ENCODE measurements at places on chromosomes 5 and 9.

- DNase-seq: no peak
Observed at GRCh38 chr5:150180241-150181026, 9.4 kb upstream of the SLC6A7 start.

- DNase-seq: peak; percentile 82
Observed at GRCh38 chr9:98983295-98984268, 39.9 kb downstream of the COL15A1 start.

GRCh38 chr9:69121155-69122081, 52.7 kb upstream of the TJP2 start:
- no peak for DNase-seq

DNA sequence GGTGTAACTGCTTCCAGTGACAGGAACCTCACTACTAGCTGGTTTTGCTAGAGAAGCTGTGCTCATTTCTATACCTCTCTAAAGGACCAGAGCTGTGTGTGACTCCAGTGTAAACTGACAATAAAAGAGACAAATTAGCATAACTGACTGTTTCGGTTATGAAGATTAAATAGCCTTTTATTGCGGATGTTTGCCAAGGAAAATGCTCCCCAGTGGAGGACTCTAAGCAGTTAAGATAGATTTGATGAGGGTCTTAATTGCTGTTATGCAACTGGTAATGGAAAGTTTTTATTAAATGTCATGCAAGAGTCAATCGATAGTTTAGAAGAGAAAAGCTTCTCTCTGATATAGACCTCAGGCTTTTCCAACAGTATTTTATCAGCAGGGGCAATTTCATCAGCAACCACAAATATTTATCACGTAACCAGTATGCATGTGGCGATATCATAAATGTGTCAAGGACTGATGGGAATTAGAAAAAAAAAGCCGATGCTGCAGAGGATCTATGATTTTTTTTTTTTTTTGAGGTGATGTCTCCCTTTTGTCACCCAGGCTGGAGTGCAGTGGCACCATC, 275.2 kb upstream of the DMAC1 start:
- no peak for DNase-seq

DNA sequence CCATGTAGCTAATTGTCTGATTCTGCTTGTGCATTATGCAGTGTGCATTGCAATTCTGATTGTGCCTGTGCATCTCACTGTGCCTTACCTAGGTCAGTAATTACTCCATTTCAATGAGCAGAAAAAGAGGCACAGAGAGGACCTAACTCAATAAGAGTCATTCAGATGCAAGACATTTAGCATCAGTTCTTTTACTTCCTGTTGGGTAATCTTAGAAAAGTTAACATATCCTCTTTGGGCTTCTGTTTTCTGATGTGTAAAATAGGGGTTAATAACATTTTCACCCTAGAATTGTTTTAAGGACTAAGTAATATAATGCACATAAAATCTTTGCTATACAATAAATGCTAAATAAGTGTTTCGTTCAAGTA, 7.0 kb upstream of the DCTN4 start:
- DNase-seq: no peak

- no peak for DNase-seq
Observed at GRCh38 chr9:135984072-135984710, 23.0 kb upstream of the UBAC1 start.

- DNase-seq: no peak
Observed at GRCh38 chr9:77648234-77649108, at the start of gene GNA14. Gene GNA14, minus strand, starts transcription at chr9:77648322. Its CDS starts 529 bp downstream, at chr9:77647793.

GRCh38 chr9:75483636-75484035, 395.3 kb downstream of the OSTF1 start:
- no peak for DNase-seq

DNA sequence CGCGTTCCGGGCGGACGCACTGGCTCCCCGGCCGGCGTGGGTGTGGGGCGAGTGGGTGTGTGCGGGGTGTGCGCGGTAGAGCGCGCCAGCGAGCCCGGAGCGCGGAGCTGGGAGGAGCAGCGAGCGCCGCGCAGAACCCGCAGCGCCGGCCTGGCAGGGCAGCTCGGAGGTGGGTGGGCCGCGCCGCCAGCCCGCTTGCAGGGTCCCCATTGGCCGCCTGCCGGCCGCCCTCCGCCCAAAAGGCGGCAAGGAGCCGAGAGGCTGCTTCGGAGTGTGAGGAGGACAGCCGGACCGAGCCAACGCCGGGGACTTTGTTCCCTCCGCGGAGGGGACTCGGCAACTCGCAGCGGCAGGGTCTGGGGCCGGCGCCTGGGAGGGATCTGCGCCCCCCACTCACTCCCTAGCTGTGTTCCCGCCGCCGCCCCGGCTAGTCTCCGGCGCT, at the start of gene DAPK1:
Gene DAPK1 (plus strand): TSS at position 264 of the 442 bp plus-strand sequence. CDS start 1,211 bp downstream, outside the sequence.
- DNase-seq: no peak

GRCh38 chr9:72894342-72894741, 58.5 kb downstream of the ALDH1A1 start:
- DNase-seq: peak; percentile 64

GRCh38 chr9:78472111-78472510, 175.2 kb downstream of the PSAT1 start:
- no peak for DNase-seq

GRCh38 chr9:69412741-69413150, 87.7 kb downstream of the ENTREP1 start:
- peak; percentile 10 for DNase-seq

DNA sequence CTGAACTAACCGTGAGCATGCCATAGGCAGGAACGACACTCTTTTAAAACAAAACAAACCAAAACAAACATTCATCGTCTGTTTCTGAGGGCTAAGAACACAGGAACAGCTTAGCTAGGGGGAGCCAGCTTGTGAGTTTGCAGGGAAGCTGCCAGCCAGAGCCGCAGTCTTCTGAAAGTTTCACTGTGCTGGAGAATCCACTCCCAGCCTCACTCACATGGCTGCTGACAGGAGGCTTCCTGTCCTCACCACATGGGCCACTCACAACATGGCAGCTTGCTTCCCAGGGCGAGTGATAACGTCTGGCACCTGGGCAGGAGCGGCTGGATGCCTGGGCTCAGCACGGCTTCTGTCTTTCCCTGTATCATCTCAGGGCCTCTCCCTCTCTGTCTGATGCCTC, 275.2 kb downstream of the MSX2 start:
- DNase-seq: no peak

DNA sequence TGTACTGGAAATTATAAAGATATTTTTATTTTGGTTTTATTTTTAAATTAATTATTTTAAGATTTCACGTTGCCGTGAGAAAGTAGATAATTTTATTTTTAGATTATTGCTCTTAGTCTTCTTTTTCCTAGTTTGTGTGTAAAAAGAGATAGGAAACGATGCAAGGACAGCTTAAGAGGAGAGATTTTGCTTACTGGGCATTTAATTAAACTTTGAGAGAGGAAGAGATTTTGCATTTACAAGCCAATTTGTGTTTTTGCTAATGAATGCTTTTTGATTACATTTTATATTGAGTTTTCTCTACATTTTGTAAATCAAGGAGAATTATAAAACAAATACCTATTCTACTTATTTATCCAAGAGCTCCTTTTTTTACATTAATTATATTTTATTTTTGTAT, 64.0 kb downstream of the ARHGEF28 start:
- no peak for DNase-seq

DNA sequence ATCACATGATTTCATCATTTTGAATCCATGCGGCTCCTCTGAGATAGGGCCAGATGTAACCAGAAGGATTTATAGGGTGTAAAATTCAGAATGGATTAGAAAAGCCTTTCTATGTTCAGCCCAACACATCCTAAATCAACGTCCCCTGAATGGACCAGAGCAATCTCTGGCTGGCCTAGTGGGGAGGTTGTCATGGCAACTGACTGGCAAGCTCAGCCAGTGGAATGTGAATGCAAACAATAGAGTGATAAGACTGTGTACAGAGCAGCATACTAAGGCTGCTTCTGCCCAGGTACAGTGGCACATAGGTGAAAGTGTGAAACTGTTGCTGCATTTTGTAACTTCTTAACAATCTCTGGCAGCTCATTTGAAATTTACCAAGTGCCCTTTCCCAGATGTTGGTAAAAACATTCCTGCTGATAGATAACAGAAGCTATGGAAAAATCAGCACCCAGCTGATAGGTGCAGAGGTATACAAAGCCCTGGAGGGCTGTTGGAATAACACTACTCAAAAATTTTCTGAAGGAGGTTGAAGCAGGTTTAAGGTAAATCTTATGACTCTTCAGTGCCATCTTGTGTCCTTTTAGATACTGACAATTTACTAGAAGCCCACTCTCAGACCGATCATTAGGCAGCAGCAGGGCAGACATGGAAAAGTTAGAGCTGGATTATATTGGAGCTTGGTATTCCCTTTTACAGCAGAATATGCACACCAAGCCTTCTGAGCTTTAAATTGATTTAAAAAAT, 267.2 kb downstream of the RAB3C start:
- DNase-seq: no peak

- DNase-seq: no peak
Observed at GRCh38 chr9:120989065-120989464, 61.0 kb downstream of the C5 start.

- DNase-seq: no peak
Observed at GRCh38 chr5:181189962-181190710, 14.9 kb downstream of the TRIM7 start.

- DNase-seq: no peak
Observed at GRCh38 chr5:106522296-106522695, 1148.4 kb downstream of the EFNA5 start.

- no peak for DNase-seq
Observed at GRCh38 chr9:134177624-134178393, 13.4 kb upstream of the RNU6ATAC start.

DNA sequence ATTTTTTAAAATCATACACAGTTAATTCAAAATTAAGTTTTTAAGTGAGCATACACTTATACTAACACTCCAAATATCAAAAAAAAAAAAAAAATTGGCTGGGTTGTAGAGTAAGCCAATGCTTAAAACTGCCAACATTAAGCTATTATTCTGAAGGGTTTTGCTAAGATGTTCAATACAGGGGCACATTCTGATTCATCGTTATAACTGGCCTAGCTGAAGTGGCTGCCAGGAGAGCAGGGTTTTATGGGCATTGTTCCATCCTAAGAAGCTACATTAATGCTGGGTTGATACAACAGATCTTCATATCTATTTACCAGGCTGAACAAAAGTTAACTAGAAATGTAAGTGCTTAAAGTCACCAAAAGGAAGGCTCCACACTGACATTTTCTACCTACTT, 13.4 kb downstream of the ELAVL2 start:
- DNase-seq: no peak

GRCh38 chr5:99004960-99005359, 76.2 kb upstream of the CHD1 start:
- DNase-seq: no peak

DNA sequence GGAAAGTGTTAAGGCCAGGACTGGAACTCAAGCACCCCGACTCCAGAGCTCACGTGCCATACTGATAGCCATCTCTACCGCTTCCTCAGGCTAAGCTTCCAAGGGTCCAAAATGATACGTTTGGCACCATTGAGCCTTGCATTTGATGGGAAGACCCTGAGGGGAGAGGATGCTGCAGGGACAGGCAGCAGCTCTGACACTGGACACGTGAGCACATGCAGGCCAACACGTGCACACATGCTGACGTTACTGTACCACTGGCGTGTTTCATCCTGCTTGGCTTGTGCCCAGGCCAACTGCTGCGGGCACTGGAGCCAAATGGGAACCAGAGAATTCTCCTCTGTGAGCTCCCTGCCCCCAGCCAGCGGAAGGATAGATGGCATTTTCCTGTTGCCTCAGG, 5.2 kb downstream of the FAT2 start:
- DNase-seq: no peak

DNA sequence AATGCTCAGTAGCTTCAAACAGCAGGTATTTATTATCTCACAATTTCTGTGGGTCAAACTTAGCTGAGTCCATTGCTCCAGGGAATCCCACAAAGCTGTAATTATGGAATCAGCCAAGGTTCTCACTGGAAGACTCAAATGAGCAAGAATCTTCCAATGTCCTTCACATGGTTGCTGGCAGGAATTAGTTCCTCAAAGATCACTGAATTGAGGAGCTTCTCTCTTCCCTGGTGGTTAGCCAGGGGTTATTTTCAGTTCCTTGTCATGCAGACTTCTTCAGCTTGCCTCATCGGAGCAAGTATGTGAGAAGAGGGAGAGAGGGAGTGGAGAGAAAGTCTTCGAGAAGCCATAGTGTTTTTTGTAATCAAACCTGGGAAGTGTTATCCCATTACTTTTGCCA, 2331.9 kb downstream of the MAT2B start:
- DNase-seq: no peak

- no peak for DNase-seq
Observed at GRCh38 chr5:139668064-139668880, 20.1 kb downstream of the CXXC5 start.

- no peak for DNase-seq
Observed at GRCh38 chr9:35552376-35552775, 52.7 kb upstream of the TESK1 start.

DNA sequence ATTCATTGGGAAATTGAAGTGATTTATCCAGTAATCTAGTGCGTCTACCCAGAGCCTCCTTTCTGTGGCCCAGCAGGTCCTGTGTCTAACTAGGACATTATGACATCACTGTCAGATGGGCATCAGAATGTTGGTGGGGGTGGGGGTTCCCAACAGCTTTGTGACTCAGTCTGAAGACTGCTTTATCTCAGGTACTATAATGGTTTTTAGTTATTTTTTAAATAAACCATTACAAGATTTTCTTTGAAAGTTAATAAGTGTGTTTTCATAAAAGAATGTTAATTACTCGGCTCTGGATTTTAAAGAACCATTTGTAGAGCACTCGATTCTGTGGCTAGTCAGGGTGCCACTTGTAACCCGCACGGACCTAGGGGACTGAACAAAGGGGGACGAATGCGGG, at the start of gene EQTN:
Gene EQTN (minus strand): TSS at position 101 of the 400 bp plus-strand sequence. CDS start 95 bp downstream, at position 6.
- DNase-seq: no peak

Data from GM04503 (cell line).